Natural killer cell treated with Interleukin-12 subunit alpha and Interleukin-12 subunit beta and Interleukin-15 and Interleukin-18, amount 100 ng/mL, for 72 hours (primary cell): ENCODE measurements at places on chromosomes 3 and 15. TPM values are rescaled to one million over a fixed set of nuclear protein-coding genes. Genes with fewer than 3 reads are reported as not detected.

Gene PRRT3
- 13.7 TPM for total RNA-seq

DNA sequence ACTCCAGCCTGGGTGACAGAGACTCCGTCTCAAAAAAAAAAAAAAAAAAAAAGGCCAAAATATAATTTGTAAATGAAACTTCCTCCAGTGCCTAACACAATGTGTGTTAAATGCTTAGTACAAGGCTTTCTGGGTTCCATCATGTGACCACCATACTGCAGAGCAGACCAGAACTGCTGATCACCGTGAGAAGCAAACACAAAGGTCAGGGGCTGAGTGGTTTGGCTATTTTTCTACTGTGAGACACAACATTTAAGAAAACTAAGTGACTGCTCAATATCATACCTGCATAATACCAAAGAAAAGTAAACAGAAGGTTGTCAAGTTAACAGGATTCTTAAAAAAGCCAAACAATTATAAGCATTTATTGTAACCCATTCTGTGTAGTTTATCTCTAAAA, 13.2 kb downstream of the ABCC5 start:
- DNase-seq = no peak
- no peaks in the 10 kb centered on the region for H3K36me3 ChIP-seq
- peaks cover 8% of the 10 kb centered on the region for H3K4me1 ChIP-seq
- H3K27me3 ChIP-seq = no peaks in the 10 kb centered on the region

GRCh38 chr3:109224333-109224732, 87.8 kb downstream of the C3orf85 start:
- no peaks in the 10 kb centered on the region for H3K36me3 ChIP-seq
- no peak overlapping the region for H3K4me3 ChIP-seq
- H3K27me3 ChIP-seq = no peaks in the 10 kb centered on the region

Gene FAH
- 103 TPM for total RNA-seq

GRCh38 chr3:43478118-43478785, 143.6 kb downstream of the ANO10 start:
- peak overlapping the region; percentile 95 for H3K27ac ChIP-seq
- H3K4me3 ChIP-seq = peak overlapping the region; percentile 78
- peaks cover 45% of the 10 kb centered on the region for H3K4me1 ChIP-seq
- peaks cover 9% of the 10 kb centered on the region for H3K36me3 ChIP-seq

DNA sequence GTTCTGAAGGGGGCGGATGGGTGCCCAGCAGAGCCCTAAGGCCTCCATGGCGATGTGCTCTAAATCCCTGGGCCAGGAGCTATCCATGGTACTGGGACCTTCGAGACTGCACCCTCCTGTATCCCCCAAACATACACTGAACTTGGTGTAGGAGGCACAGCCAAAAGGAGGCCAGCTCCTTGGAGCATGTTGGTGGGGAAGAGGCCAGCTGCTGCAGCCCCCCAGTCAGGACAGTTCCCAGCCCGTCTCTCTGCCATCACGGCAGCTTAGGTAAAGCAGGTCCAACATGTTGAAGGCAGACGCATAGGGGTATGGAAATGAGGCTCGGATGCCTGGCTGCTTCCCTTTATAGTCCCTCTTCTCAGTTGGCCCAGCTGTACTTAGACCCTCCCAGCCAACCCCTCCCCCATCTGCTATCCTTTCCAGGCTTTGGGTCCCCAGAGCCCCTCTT, 1.8 kb downstream of the CAMKV start:
- H3K4me3 ChIP-seq = no peak overlapping the region
- H3K4me1 ChIP-seq = no peaks in the 10 kb centered on the region
- no peak for DNase-seq
- H3K27me3 ChIP-seq = peaks cover 32% of the 10 kb centered on the region
- H3K36me3 ChIP-seq = no peaks in the 10 kb centered on the region
- no peak overlapping the region for H3K27ac ChIP-seq

DNA sequence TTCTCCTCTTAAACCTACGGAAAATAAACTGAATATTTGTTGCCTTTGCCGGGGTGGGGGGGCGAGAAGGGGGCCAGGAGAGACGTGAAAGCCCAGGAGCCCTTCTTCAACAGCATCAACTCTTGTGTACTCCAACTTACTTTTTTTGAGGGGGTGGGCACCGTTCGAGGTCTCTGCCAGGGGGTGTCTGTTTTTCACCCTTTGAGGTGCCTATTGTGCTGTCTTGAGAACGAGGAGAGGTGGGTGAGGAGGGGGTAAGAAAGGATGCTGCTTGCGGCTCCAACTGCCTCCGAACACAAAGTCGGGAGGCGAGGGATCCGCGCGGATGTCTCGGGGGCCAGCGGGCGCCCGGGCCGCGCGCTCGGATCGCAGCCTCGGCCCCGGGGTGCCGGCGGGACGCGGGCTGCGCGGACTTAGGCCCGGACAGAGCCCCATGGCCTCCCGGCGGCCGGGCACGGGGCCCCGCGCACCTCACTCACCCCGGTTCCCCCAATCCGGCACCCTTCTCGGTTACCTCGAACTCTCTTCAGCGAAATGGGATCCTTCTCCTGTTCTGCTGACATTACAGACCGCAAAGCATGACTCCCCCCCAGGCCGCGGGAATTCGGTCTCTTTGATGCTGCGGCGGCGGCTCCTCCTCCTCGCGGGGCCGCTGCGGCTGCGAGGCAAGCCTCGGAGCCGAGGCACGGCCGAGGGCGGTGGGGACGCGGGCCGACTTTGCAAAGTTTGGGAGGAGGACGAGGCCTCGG, 650 bp downstream of the PYGO1 start:
- H3K4me1 ChIP-seq = no peaks in the 10 kb centered on the region
- H3K27ac ChIP-seq = no peak overlapping the region
- peaks cover 7% of the 10 kb centered on the region for H3K36me3 ChIP-seq
- no peak for DNase-seq
- H3K4me3 ChIP-seq = peak overlapping the region; percentile 24
- peaks cover 27% of the 10 kb centered on the region for H3K27me3 ChIP-seq
